CD4-positive, CD25-positive, alpha-beta regulatory T cell (primary cell): ENCODE measurements at places on chromosomes 1 and 21. TPM values are rescaled to one million over a fixed set of nuclear protein-coding genes. Genes with fewer than 3 reads are reported as not detected.
A peak's percentile ranks its signal among the peaks of the same experiment; 100 is the strongest.

RNF186 gene
- not detected for total RNA-seq

PLA2G2C gene
- not detected for total RNA-seq

- H3K4me3 ChIP-seq: peak overlapping the region; percentile 54
- peaks cover 21% of the 10 kb centered on the region for H3K4me1 ChIP-seq
- peak; percentile 66 for DNase-seq
- H3K27ac ChIP-seq: no peak overlapping the region
Measured at GRCh38 chr1:92784021-92784638, 778 bp downstream of the EVI5 start.

DNA sequence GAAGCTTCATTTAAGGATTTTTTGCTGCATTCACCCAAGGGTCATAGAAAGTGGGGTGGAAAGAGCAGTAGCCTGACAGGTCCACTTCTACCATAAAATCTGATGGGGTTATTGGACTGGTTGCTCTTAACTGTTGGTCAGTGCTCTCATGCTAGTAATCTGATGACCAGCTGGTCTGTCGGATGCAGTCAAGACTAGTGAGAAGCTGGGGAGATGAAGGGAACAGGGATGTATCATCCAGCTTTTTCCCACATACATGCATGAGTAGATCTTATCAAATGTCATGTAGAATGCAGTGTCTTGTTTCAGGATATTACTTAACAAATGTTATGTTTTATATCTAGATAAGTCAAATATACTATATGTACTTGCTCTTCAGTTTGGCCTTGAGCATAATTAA lies 11.1 kb downstream of the ATP1B1 start:
- DNase-seq: no peak
- no peak overlapping the region for H3K27ac ChIP-seq
- no peak overlapping the region for H3K4me3 ChIP-seq
- peaks cover 6% of the 10 kb centered on the region for H3K4me1 ChIP-seq

SEC16B gene
- total RNA-seq: not detected

SNRNP40 gene
- 48.3 TPM for total RNA-seq

GRCh38 chr1:3763351-3764125 lies 9.0 kb upstream of the SMIM1 start:
- H3K4me3 ChIP-seq: no peak overlapping the region
- no peak for DNase-seq
- H3K27ac ChIP-seq: no peak overlapping the region
- H3K27me3 ChIP-seq: peaks cover 4% of the 10 kb centered on the region
- no peaks in the 10 kb centered on the region for H3K4me1 ChIP-seq

- H3K27ac ChIP-seq: no peak overlapping the region
- H3K36me3 ChIP-seq: no peaks in the 10 kb centered on the region
- H3K4me3 ChIP-seq: no peak overlapping the region
- H3K27me3 ChIP-seq: peaks cover 9% of the 10 kb centered on the region
- DNase-seq: no peak
Measured at GRCh38 chr1:115814685-115815398, 26.1 kb downstream of the NHLH2 start.

DNA sequence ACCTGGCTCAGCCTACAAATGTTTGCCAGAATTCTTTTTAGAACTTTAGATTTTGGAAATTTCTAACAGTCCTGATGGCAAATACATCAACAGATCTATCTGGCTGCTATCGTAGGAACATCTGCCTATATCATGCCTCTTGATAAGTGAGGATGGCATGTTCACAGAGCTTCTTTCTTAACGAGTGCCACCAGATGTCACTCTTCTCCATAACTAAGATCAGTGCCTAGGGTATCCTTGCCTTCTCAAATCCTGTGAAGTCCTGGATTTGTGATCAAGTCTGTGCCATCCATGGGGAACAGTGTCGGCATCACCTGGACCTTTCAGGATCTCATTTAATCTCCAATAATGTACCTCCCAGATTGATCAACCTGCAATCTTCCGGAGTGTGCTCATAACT lies 36.5 kb upstream of the CD5L start:
- no peak for DNase-seq
- H3K4me1 ChIP-seq: no peaks in the 10 kb centered on the region
- H3K36me3 ChIP-seq: no peaks in the 10 kb centered on the region
- no peak overlapping the region for H3K27ac ChIP-seq
- peaks cover 11% of the 10 kb centered on the region for H3K27me3 ChIP-seq

- H3K27ac ChIP-seq: no peak overlapping the region
- no peaks in the 10 kb centered on the region for H3K4me1 ChIP-seq
Measured at GRCh38 chr1:89975540-89976125, 19.3 kb upstream of the ZNF326 start.

GRCh38 chr1:222844411-222844779 lies 29.6 kb downstream of the DISP1 start:
- no peak overlapping the region for H3K27ac ChIP-seq
- no peaks in the 10 kb centered on the region for H3K36me3 ChIP-seq
- no peaks in the 10 kb centered on the region for H3K4me1 ChIP-seq
- H3K27me3 ChIP-seq: no peaks in the 10 kb centered on the region

- no peaks in the 10 kb centered on the region for H3K36me3 ChIP-seq
- H3K4me3 ChIP-seq: no peak overlapping the region
- no peak for DNase-seq
- H3K27ac ChIP-seq: no peak overlapping the region
Measured at GRCh38 chr1:115332813-115333608, 5.0 kb downstream of the NGF start.

IFI44 gene
- total RNA-seq: 53.9 TPM

ORC1 gene
- total RNA-seq: 3.0 TPM

RUNX3 gene
- 268 TPM for total RNA-seq

GRCh38 chr1:235503403-235504121 lies 690 bp downstream of the B3GALNT2 start:
- no peaks in the 10 kb centered on the region for H3K36me3 ChIP-seq
- H3K27ac ChIP-seq: peak overlapping the region; percentile 94
- peaks cover 14% of the 10 kb centered on the region for H3K4me1 ChIP-seq
- peak overlapping the region; percentile 74 for H3K4me3 ChIP-seq

GRCh38 chr1:104768466-104768865 lies 1018.8 kb downstream of the AMY1C start:
- H3K4me1 ChIP-seq: no peaks in the 10 kb centered on the region
- no peaks in the 10 kb centered on the region for H3K27me3 ChIP-seq
- H3K4me3 ChIP-seq: no peak overlapping the region
- H3K27ac ChIP-seq: no peak overlapping the region
- no peak for DNase-seq

CBR1 gene
- 9.8 TPM for total RNA-seq

PACC1 gene
- total RNA-seq: 7.4 TPM

DNA sequence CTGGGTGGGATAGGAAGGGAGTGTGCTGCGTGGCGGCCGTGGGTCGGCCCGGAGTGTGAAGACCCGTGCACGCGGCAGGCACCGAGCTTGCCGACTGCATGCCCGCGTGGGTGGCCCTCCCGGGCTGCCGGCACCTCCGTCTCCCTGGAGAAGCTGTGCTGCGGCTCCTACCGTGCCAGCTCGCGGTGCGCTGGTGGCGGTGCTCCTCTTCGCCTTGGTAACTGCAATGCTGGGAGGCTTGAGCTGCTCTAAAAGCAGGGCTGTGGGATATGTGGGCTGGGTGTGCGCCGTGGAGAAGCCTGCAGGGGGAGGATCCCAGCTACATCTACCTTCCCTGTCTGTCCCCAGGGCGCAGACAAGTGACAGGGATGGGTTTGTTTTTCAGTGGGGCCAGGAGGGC lies 2.4 kb downstream of the GABRD start:
- peaks cover 4% of the 10 kb centered on the region for H3K27me3 ChIP-seq
- no peaks in the 10 kb centered on the region for H3K36me3 ChIP-seq
- H3K4me3 ChIP-seq: no peak overlapping the region
- peaks cover 10% of the 10 kb centered on the region for H3K4me1 ChIP-seq
- H3K27ac ChIP-seq: no peak overlapping the region
- no peak for DNase-seq

GRCh38 chr1:188237573-188238348 lies 1409.0 kb downstream of the PLA2G4A start:
- H3K4me1 ChIP-seq: no peaks in the 10 kb centered on the region
- no peak overlapping the region for H3K27ac ChIP-seq
- no peaks in the 10 kb centered on the region for H3K27me3 ChIP-seq
- H3K36me3 ChIP-seq: no peaks in the 10 kb centered on the region
- H3K4me3 ChIP-seq: no peak overlapping the region

DNA sequence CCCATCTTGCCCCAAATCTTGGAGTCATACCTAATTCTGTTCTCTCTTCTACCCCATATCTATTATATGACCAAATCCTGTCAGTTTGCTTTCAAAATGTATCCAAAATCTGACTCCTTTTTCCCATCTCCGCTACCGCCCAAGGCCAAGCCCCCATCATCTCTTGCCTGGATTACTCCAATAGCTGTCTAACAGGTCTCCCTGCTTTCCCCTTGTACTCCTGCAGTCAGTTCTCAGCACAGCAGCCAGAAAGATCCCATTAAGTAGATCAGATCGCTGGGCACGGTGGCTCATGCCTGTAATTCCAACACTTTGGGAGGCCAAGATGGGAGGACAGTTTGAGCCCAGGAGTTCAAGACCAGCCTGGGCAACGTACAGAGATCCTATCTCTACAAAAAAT lies 19.8 kb downstream of the IQGAP3 start:
- DNase-seq: no peak
- no peak overlapping the region for H3K27ac ChIP-seq
- no peaks in the 10 kb centered on the region for H3K27me3 ChIP-seq
- no peaks in the 10 kb centered on the region for H3K4me1 ChIP-seq
- H3K4me3 ChIP-seq: no peak overlapping the region
